ENCODE measurements at places on chromosomes 1 and 21.

GRCh38 chr1:165999826-166000225 is 167.0 kb downstream of the FAM78B start:
- DNase-seq: no peak

DNA sequence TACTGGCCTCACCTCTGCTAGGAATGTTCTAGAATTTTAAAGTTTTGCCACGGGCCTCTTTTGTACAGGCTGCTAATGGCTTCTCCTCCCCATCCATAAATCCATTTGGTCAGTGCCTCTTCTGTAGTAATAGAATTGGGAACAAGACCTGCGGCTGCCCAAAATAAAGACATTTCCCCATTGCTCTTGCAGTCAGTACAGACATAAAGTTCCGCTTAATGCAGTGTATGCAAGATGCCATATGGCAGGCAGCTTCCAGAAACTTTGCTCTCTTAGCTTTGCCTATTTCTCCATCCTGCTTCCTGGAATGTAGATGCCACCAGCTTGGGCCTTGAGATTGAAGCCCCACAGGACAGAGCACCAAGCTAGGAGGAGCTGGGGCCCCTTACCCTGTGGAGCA is 3.7 kb upstream of the SLC2A5 start:
- DNase-seq: no peak

DNA sequence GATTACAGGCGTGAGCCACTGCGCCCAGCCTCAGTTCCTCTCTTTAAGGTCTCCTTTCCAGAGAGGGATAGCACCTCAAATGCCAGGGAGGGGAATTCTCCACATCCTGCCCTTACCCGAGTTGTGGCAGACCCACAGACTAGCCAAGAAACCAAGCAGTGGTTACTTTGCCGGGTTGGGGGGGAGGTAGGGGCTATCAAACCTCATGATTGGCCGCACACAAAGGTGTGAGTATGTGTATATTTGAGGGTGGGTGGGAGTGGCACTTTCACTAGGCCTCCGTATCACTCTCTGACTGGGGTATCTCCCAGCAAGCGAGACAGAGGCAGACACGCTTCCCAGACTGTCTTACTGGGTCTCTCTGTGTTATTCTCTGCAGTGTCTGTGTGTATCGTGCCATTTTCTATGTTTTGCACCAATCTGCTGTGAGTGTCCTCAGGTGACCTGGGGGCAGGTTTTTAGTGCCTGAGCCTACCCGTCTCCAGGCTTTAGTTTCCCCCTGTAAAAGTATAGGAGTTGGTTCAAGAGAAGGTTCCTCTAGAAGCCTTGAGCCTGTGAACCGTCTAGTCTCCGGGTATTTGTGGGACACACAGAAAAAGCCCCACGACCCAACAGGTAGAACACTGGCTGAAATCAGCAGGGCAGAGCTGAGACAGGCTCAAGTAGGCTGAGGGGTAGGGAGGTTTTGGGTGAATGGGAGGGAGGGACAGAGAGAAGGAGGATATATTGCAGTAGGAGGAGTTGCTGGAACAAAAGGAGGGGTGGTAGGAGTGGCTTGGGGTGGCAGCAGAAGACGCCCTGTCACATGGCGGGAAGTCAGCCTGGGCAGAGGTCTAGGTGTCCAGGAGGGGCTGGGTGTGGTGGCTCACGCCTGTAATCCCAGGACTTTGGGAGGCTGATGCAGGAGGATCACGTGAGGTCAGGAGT is 10.3 kb downstream of the LMNA start:
- DNase-seq: no peak

DNA sequence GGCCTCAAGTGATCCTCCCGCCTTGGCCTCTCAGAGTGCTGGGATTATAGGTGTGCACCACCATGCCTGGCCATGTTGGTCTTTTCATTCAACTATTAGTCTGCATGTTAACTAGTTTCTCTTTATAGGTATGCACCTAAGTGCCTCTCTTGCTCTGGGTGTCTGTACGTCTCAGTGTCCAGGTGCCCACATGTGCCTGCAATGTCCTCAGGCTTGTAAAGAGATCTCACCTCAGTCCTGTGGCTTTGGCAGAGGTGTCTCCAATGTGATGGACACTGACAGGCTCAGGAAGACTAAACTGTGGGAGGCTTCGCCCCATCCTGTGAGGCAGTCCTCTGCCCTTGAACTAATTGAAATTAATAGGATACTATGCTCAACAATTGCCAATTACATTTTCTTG is 526.3 kb downstream of the PTPRU start:
- no peak for DNase-seq

DNA sequence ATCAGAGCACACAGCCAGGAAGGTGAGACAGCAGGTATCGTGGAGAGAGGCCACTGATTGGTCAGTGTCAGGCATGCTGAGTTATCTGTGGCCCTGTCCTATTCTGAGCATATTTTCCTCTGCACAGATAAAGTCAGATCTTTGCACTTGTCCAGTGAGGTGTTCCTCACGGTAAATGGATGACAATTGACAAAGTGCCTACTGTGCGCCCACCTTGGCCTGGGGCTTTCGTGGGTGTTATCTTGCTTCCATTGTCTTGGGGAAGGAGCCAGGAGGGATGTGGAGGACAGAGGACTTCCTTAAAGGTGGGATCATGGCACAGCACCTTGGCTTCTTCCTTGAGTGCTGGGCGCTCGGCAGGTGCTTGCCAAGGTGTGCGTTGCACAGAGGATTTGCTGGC is 46.0 kb upstream of the WNT4 start:
- no peak for DNase-seq

GRCh38 chr1:218728898-218729565 is 383.9 kb downstream of the TGFB2 start:
- no peak for DNase-seq

GRCh38 chr1:234149217-234149616 is 224.0 kb upstream of the COA6 start:
- no peak for DNase-seq

DNA sequence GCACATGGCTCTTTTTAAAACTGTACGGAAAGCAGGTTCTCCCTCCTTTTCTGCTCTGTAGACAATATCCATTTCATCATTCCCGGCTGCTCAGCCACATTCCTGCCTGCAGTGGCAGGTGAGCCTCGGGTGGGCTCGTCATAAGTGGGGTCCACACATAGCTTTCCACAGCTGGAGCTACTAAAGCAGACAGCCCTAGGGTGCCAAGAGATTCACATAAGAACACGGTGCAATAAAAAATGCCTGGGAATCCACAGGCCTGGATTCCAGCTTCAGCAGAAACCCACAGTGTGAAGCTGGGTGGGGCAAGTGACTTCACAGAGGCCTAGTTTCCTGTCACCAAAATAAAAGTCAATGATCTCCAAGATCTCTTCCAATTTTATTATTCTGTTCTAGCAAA is 96.4 kb downstream of the MIS18A start:
- DNase-seq: no peak

DNA sequence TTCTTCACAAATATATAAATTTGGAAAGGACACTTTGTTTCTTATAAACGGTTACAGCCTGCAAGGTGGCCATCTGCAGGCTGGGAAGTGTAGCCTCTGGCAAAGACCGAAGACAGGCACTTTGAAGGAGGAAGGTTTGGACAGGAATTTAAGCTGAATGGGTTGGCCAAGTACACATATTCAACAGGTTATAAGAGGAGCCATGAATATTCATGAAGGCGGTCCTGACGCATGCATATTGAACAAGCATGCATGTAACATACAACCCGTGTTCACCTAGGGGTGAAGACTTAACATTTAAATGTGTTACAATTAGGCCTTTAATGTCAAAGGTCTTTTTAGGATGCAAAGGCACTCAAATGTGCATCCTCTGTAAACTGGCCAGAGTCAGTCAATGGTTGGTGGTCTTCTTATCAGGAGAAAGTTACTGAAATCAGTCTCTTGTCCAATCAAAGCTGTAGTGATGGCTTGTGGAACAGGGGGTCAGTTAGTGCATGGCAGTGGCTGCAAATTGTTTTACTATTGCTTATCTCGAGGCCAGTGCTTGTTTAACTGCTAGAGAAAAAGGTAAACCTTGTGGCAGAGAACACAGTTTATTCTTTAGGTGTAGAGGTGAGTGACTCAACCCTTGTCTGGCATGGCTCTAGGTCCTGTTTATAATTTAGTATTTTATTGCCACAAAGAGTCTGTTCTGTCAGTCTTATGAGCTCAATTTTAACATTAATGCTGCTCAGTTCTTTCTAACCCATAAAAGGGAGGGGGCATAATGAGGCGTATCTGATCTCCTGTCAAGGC is 70.3 kb upstream of the F3 start:
- DNase-seq: no peak

GRCh38 chr21:17987382-17988101 is 168.4 kb upstream of the C21orf91 start:
- no peak for DNase-seq

- no peak for DNase-seq
Observed at GRCh38 chr1:154583773-154584172, 16.2 kb downstream of the CHRNB2 start.

GRCh38 chr1:103460511-103460910 is 65.0 kb upstream of the RNPC3 start:
- no peak for DNase-seq

DNA sequence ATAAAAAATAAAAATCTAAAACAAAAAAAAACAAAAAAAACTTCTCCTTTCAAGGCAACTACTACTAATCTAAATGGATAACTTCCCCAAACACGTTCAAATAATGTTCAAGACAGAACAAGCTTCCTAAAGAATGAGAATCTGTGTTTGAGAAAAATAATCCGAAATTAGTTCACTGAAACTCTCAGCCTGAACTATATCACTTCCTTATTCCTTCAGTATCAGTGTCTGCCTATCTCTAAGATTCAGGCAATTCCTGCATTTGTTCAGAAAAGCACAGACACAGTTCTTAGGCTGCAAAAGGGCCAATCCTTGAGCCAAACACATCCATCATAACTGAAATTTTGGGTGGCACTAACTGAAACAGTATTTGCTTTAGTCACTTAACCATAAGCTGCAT is 22.4 kb downstream of the DSTYK start:
- no peak for DNase-seq

GRCh38 chr1:3750741-3751140 is 1.5 kb upstream of the CCDC27 start:
- DNase-seq: no peak

GRCh38 chr1:148333875-148334338 is 149.2 kb downstream of the PPIAL4G start:
- no peak for DNase-seq

DNA sequence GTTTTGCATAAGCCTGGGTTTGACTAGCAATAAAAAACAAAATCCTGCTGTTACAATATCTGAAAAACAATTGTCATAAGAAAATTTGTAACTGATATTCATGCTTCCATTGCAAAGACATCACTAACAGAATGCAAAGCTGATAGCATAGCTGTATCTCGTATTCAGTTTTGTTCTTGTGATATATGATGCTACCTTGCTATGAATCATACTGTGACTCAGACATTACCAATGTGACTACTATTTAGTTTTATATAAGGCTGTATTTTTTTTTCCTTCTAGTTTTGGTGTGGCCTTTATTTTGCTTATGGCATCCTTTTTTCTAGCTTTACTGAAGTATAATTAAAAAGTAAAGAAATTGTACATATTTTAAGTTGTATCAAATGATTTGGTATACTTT is 1381.8 kb downstream of the MRPL39 start:
- DNase-seq: no peak

GRCh38 chr1:86776108-86776507 is 71.7 kb downstream of the SH3GLB1 start:
- no peak for DNase-seq

DNA sequence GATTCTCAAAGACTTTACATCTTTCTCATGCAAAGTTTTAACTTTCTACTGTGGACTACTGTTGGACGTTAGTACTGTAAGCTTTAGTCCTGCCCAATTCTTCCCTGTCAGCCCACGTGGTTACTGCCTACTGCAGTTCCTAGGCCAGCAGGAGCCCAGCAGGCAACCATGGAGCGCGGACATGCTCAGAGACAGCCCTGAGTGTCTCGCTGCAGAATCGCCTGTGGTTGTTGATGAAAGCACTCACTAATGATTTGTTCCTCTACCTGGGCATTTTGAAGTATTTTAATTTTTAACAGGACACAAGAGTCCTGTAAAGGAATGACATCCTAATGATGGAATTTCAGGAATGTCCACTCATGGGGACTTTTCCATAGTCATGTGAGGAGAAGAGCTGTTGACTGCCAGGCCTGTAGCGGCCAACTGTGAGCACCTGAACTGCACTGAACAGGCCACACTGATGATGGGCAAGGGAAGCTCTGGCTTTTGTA is 44.1 kb downstream of the PGBD5 start:
- no peak for DNase-seq
